ENCODE measurements at places on chromosomes 2 and 18.

- DNase-seq, result peak; percentile 16
Observed at GRCh38 chr2:110993557-110994231, 127.0 kb upstream of the BCL2L11 start.

GRCh38 chr2:15964936-15965563, 24.7 kb downstream of the MYCN start:
- DNase-seq, result no peak

DNA sequence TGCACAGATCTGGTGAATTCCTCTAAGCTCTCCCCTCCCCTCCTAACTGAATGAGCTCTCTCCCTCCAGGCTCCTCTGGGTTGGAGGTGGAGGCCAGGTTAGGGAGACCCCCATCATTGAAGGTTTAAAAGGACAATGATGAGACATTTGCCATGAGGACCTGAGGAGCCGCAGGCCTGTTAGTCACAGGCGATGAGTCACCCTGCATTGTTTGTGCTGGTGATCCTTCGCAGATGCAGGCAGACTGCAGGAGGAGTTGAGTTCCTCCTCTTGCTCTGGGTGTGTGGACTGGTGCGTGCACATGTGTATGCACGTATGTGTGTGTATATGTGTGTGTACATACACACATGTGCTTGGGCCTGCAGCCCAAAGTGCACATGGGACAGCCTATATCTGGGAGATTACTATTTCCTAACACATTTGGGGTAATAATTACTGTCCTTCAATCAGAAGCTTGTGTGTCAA, 42.0 kb downstream of the MCFD2 start:
- DNase-seq, result no peak

GRCh38 chr2:142199073-142199472, 68.3 kb upstream of the LRP1B start:
- no peak for DNase-seq

DNA sequence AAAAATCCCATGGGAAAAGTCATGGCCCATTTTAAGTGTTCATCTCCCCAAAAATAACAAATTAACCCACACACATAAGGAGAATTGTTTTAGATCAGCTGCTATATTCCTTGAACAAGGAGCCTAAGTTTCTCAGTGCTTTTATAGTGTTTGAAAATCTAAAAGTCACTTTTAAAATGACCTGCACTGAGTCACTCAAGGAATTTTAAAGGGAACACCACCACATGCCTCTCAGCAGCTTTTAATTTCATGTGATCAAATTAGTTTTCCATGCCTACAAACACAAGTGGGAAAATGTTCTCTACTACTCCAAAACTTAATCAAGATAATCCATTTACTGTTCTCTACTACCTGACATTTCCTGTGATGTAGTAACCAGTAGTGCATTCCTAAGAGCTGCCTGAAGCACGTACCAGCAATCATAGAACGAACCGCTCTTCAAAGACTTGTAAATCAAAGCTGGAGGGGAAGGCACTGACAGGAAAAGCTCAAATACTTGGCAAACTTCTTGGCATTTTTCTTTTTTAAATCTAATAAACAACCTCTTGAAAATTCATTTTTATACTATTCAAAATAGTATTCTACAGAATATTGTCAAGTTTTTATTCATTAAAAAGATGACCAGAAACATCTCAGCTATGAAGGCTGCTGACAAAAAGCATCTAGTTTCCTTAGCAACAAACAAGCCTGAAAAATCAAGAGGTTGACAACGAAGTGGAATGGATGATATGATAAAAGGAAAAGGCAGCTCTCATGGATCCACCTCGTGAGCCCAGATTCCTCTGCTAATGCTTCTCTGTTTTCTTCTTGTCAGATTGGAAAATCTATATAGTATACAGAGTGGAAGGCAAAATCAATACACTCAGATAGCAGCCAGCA, 37.2 kb downstream of the LRPPRC start:
- no peak for DNase-seq

DNA sequence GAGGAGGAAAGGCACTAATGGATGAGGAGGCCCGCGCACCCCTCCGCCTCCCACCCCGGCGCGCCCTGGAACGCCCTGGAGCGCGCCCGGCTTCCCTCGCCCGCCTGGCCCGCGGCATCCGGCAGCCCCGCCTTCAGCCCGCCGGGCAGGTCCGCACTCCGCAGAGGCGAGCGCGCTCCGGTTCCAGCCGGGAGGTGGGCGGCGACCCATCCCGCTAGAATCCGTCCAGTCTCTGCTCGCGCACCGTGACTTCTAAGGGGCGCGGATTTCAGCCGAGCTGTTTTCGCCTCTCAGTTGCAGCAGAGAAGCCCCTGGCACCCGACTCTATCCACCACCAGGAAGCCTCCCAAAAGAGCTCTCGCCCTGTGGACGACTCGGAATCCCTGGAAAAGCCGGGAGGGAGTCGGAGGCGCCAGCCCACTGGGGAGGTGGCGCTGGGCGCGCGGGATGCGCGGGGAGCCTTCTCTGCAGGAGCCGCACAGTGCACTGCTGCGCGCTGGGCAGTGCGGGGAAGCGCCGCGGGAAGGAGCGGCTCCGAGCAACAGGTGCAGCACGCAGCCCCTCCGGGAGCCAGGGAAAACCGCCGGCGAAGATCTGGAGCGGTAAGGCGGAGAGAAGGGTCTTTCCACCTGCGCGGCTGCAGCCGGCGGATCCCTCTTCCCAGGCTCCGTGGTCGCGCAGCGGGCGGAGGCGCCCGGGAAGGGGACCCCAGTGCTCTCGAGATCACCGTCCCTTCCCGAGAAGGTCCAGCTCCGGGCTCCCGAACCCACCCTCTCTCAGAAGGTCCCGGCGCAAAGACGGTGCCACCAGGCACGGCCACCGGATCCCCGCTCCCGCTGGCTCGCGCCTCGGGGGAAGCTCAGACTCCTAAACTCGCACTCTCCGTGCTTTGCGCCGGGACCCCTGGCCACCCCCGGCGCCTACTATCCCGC, at the start of gene GALR1:
TSS of gene GALR1 (plus strand) at position 280 of the 932 bp plus-strand sequence. CDS start 701 bp downstream, outside the sequence.
- peak; percentile 86 for DNase-seq

DNA sequence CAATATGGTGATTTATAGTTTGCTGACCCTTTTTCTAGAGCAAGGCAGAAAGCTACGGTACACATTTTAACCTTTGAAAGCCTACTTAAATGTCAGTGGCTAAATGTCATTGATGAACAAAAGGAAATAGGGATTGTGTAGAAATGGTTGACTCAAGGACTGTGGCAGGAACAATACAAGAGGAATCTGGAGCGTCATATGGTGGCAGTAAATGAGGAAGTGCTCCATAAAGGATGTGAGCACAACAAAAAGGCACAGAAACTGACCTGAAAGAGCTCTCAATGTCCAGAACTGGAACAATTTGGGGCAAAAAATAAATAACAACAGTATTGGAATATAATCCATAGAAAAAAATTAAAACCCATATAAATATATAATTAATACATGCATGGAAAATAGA, 443.9 kb upstream of the VRK2 start:
- DNase-seq, result no peak

- peak; percentile 26 for DNase-seq
Observed at GRCh38 chr2:20422402-20423271, 24.2 kb upstream of the RHOB start.

- no peak for DNase-seq
Observed at GRCh38 chr2:158573739-158574138, 117.0 kb downstream of the PKP4 start.

DNA sequence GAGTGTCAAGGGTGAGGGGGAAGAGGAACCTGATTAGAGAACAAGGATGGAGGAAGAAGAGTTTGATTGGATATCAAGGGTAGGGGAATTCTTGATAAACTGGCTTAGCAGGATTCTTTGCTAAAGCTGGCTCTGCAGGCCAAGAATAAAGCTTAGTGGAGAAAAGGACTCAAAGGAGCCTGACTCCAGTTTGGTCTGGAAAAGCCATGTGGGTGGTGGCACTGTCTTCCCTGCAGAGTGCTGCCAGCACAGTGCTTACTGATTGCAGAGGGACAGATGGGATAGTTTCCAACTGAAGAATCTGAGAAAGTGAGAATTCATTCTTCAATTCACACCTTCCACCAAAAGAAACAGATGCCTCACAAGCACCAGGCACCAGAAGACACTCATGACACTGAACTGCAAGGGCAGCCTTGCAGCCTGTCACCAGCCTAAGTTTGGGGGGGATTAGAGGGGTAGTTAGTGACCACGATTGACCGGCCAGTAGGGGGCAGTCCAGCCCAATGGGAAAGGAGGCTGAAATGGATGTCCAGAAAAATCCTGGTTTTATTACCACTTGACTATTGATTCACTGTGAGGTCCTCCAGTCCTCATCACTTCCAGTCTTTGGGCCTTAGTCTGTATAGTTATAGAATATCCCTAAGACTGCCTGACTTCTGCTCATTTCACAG, 334.5 kb downstream of the SMAD2 start:
- peak; percentile 67 for DNase-seq

GRCh38 chr2:27781496-27781895, 10.0 kb downstream of the MRPL33 start:
- DNase-seq, result no peak

- DNase-seq, result no peak
Observed at GRCh38 chr2:221350616-221351015, 221.5 kb downstream of the EPHA4 start.

DNA sequence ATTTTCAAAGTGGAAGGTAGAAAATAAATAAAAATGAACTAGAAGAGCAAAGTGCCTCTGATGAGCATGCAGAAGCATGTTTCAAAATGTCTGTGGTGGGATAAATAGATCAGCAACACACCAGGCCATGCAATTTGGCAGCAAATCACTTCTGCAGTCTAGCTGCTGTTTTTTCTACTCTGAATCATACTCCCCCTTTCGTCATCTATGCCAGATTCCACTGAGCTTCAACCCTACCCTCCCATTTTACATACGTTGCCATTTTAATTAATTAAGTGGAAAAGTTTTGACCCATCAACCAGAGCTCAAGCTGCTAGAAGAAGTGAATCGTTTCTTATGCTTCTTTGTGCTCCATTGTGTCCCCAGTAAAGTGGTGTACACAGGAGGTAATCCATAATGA, 79.3 kb downstream of the NRXN1 start:
- no peak for DNase-seq

DNA sequence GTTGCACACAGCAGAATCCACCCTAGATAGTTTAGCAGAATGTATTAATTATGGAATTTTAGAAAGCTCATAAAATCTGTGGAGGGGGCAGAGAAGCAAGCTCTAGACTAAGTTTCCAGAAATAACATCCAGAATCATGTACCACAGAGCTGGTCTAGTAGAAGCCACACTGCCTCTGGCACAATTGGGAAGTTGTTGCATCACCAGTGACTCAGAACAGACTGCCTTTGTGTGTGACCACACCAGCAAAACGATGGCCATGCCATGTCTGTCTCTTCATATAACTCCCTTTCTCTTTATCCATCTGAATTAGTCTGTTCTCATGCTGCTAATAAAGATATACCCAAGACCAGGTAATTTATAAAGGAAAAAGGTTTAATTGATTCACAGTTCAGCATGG, 158.9 kb downstream of the CCDC148 start:
- DNase-seq, result no peak

DNA sequence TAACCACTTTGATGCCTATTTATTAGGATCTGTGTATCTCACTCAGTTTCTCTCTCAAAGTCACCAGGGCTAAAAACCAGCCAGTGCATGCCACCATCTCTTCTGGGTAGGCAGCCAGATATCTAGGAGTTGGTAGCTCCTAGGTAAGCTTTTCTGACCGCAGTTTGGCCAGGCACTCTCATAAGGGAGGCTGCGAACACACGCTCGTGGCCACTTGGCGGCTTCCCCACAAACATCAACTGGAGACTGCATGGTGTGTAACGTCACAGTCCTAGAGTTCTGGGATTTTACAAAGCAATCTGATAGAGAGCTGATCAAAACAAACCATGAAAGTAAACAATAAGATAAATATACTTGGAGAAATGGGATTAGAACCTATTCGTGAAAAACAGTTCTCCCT, 424.3 kb upstream of the ACVR2A start:
- no peak for DNase-seq

DNA sequence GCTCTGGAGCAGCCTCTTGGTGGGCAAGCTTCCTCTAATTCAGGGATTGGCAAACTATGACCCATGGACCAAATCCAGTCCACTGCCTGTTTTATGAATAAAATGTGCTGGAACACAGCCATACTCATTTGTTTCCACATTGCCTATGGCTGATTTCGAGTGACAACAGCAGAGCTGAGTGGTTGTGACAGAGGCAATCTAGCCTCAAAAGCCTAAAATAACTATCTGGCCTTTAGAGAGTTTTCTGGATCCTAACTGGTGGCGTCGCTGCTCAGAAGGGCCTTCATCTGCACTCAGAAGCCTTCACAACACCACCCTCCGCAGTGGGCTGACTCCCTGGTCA, 147.1 kb downstream of the CCBE1 start:
- no peak for DNase-seq

DNA sequence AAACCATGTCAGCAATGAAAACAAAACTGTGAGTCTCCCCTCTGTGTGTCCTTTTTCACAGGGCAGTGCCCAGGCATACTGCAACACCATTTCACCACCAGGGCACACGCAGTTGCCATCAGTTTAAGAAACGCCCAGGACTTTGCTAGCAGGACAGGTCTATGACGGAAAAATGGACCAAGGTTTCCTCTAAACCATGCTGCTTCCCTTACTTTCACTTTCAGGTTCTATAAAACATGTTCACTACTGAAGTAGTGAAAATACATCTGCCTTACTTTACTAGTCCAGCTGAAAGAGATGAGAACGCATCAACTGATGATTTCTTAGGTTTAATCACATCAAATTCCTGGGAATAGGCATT, 110.5 kb downstream of the TCF4 start:
- DNase-seq, result no peak

- no peak for DNase-seq
Observed at GRCh38 chr18:6256521-6256920, 158.2 kb downstream of the L3MBTL4 start.

GRCh38 chr2:146388757-146389156, 1456.1 kb upstream of the ACVR2A start:
- no peak for DNase-seq

- no peak for DNase-seq
Observed at GRCh38 chr2:119025013-119025412, 83.0 kb downstream of the MARCO start.

GRCh38 chr2:8487461-8487932, 194.4 kb upstream of the ID2 start:
- DNase-seq, result no peak

- DNase-seq, result no peak
Observed at GRCh38 chr2:237886685-237887481, 27.5 kb downstream of the RAMP1 start.

DNA sequence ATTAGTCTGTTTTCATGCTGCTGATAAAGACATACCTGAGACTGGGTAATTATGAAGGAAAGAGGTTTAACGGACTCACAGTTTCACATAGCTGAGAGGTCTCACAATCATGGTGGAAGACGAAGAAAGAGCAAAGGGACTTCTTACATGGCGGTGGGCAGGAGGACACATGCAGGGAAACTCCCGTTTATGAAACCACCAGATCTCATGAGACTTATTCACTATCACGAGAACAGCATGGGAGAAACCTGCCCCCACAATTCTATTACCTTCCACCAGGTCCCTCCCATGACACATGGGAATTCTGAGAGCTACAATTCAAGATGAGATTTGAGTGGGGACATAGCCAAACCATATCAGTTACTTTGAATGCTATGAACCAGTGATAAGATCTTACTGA, 44.1 kb downstream of the SCTR start:
- no peak for DNase-seq

Measured in NCI-H146 (cell line).